ENCODE measurements at places on chromosomes 6 and 20. TPM values are rescaled to one million over a fixed set of nuclear protein-coding genes. Genes with fewer than 3 reads are reported as not detected.

Gene YWHAB
- 105 TPM for total RNA-seq

Gene SCRT2
- not detected for total RNA-seq

Gene GRIK2
- total RNA-seq = not detected

Gene SLC17A1
- total RNA-seq = not detected

Gene TRIM40
- not detected for total RNA-seq

Gene KIAA1586
- total RNA-seq = 15.1 TPM

Gene TRAPPC3L
- not detected for total RNA-seq

Gene BMP2
- 1.1 TPM for total RNA-seq

Gene ZNF391
- 1.1 TPM for total RNA-seq

Gene IYD
- under 0.01 TPM for total RNA-seq

Gene ACOT13
- 8.5 TPM for total RNA-seq

Gene KCNK5
- total RNA-seq = 0.37 TPM

Gene BPIFB2
- total RNA-seq = not detected

Gene NOL4L
- total RNA-seq = 4.0 TPM

Gene PTK6
- total RNA-seq = under 0.01 TPM

Gene KIAA0408
- 0.39 TPM for total RNA-seq

Gene ME1
- total RNA-seq = 23.5 TPM

Gene CLIC5
- not detected for total RNA-seq

Gene LAMA4
- total RNA-seq = 511 TPM

Gene MYH7B
- under 0.01 TPM for total RNA-seq

Gene PNLDC1
- 0.73 TPM for total RNA-seq

Gene PACSIN1
- total RNA-seq = not detected

Gene PTCHD4
- 5.5 TPM for total RNA-seq

Gene GHRH
- total RNA-seq = not detected
